AG08395 (cell line): ENCODE measurements at places on chromosomes 1 and 21.

- no peak for DNase-seq
Measured at GRCh38 chr1:75999034-75999433, 66.8 kb upstream of the ASB17 start.

DNA sequence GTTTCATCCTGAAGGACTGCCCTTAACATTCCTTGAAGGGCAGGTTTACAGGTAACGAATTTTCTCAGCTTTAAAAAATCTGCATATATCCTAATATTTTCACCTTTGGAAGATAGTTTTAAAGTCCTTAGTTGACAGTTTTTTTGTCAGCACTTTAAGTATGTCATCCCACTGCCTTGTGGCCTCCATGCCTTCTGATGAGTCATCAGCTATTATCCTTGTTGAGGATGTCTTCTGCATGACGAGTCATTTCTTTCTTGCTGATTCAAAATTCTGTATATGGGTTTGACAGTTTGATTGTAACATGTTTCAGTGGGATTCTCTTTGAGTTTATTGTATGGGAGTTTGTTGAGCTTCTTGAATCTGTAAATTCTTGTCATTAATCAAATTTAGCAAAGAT, 500.6 kb downstream of the DISC1 start:
- DNase-seq, result peak; percentile 77

DNA sequence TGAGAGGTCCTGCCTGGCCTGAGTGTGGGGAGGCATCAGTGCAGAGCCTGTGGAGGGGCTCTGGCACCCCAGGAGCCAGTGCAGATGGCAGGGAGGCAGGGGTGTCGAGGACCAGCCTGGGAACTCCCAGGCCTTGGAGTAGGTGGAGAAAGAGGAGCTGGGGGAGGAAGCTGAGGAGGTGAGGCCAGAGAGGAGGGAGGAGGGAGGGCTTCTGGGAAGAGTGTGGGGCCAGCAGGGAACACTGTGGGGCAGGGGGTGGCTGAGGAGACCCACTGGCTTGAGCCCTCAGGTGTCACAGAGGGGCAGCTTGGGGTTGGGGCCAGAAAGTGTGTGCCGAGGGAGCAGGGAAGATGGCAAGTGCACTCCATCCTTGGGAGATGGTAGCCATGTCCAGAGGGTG, 3.8 kb downstream of the COQ8A start:
- DNase-seq, result no peak

DNA sequence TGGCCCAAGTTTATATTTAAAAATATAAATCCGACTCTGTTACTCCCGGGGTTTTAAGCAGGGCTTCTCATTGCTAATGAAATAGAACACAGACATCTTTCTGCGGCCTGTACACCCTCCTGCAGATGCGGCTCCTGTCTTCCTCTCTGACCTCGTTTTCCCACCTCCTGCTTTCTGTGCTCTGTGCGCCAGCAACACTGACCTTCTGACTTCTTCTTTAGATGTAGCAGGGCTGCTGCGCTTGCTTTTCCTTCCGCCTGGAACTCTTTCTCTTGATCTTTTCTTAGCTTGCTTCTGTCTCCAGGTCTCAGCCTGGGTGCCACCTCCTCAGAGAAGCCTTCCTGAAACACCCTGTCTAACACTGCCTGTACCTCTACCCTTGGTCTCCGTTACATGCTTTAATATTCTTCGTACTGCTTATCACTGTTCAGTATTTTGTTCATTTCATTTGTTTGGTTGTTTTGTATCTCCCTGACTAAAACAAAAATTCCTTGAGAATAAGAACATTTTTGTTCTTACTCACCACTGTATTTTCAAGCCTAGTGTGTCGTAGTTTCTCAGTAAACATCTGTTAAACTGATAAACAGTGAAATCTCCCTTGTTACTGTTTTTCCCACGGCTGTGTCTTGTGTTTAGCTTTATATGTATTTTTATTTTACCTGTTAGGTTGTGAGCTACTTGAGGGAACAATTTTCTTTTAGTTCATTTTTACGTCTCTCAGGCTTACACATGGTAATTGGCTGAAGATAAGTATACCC, 79.0 kb downstream of the ST3GAL3 start:
- DNase-seq, result peak; percentile 23

DNA sequence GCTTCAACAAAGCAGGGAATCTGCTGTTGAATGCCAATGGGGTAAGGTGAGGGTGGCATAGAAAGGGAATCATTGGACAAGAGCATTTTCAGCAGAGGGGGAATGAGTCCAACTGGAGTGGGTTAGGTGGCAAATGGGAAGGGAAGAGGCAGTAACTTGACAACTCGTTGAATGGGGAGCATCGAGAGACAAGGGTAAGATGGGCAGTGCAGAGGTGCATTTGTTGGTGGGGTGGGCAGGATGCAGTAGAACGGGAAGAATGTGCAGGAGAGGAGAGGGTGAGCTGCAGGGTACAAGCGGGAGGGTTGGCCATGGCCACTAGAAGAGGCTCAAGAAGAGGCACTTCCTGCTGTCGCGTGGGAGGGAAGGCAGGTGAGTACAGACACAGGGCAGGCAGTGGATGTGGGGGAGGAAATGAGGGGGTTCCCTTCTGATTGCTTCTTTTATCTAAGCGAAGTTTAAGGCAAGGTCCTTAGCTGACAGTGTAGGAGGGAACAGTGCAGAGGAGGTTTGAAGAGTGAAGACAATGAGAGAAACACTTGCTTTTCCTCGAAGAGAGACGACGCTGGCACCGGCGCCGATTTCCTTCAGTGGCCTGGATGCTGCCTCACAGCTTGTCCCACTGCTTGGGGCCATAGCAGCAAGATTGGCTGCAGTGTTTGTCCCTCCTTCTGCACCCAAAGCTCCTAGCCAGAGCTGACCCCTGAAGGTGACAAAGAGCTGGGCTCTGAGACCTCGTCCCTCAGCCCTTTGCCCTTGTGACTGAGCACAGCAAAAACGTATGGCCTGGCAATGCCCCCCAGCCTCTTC, 3.2 kb upstream of the IKBKE start:
- no peak for DNase-seq

DNA sequence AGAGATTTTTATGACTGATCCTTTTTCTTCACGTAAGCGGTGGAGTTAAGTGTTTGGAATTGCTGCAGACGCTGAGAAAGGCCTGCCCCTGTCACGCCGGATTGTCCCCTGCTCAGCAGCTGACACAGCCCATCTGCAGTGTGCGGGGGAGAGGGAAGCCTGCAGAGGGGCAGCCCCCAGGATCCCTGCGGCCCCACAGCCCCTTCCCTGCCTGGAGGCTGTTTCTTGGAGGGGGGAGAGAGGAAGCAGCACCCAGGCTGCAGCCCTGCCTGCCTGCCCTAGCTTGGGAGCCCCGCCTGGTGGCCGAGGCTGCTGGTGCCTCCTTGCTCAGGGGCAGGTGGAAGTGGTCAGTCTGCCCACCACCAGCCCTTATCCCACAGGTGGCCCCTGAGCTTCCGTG, 50.7 kb downstream of the PRDM16 start:
- no peak for DNase-seq

GRCh38 chr21:46097336-46098293, at the start of gene COL6A2:
Gene COL6A2, plus strand, starts transcription at chr21:46098112.
- DNase-seq, result peak; percentile 80

DNA sequence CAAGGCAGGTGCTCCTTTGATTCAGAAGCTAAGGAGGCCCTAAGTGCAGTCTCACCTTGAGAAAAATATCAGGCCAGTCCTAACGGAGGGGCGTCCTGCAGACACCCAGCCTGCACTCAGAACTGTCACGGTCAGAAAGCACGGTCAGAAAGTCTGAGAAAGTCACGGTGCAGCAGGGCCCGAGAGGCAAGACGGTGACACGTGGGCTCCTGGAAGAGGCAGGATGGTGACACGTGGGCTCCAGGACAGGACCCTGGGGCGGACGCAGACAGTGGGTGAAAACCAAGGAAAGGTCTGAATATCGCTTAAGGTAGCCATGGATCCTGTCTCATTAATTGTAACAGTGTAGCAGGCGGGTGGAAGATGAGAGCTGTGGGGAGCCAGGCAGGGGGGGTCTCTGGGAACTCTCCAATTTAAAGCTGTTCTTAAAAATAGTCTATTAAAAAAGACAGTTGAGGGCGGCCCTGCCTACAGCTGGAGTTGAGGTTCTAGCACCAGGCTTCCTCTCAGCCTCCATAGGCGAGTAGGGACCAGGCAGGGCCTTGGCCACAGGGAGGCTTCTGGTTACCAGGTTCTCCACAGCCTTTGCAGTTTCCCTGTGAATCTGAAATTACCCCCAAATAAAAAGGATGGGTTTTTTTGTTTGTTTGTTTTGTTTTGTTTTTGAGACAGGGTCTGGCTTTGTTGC, 65.2 kb downstream of the FAAP20 start:
- no peak for DNase-seq

DNA sequence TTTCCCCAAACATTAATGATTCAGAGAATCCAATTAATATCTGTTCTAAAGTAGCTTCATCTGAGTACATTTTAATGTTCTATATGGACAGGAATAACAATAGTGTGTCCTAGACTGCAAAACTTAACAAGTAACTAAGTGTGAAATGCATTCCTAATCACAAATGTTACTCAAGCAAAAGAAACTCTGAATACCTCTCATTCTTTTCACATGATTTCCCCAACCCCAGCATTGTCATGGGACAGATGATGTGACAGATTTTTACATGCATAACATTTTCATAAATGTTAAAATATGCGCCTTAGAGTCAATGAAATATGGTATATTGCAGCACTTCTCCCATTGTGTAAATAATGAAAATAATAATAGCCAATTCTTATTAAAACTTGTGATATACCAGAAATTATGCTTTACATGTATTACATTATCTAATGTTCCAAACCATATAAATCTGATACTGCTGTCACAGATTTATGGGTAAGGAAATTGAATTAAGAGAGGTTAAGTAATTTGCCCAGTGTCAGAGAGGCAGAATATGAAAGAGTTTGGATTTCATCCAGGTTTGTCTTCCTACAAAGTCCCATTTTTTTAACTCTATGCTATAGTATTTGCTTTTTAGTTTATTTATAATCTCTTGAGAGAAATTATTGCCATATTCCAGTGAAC, 269.4 kb downstream of the LRRC7 start:
- no peak for DNase-seq

- peak; percentile 2 for DNase-seq
Measured at GRCh38 chr21:25005388-25005787, 601.9 kb downstream of the MRPL39 start.

- DNase-seq, result peak; percentile 34
Measured at GRCh38 chr1:52368383-52369172, 2.6 kb upstream of the CC2D1B start.

DNA sequence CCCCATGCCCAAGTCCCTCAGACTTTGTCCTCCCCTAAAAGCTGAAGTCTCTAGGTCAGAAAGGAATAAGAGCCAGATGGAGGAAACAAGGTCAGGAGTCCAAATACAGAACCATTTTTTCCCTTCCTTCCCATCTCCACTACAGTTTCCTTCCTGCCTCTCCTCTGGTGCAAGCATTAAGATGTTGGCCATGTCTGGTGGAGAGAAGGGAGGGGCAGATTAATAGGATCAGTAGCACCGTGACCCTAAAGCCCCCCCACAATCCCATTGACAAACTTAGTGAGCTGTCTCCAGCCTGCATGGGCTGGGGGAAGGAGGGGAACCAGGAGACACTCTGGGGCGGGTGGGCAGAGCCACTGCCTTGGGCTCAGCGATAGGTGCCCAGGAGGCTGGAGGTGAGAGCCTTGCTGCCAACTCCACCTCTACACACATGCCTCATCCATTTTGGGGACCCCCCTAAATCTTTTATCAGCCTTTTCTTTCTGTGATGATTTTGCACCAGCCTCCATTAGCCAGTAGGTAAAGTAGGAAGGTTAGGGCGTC, 59.8 kb downstream of the RHBG start:
- no peak for DNase-seq

- DNase-seq, result no peak
Measured at GRCh38 chr1:88661951-88662699, 21.9 kb upstream of the PKN2 start.

DNA sequence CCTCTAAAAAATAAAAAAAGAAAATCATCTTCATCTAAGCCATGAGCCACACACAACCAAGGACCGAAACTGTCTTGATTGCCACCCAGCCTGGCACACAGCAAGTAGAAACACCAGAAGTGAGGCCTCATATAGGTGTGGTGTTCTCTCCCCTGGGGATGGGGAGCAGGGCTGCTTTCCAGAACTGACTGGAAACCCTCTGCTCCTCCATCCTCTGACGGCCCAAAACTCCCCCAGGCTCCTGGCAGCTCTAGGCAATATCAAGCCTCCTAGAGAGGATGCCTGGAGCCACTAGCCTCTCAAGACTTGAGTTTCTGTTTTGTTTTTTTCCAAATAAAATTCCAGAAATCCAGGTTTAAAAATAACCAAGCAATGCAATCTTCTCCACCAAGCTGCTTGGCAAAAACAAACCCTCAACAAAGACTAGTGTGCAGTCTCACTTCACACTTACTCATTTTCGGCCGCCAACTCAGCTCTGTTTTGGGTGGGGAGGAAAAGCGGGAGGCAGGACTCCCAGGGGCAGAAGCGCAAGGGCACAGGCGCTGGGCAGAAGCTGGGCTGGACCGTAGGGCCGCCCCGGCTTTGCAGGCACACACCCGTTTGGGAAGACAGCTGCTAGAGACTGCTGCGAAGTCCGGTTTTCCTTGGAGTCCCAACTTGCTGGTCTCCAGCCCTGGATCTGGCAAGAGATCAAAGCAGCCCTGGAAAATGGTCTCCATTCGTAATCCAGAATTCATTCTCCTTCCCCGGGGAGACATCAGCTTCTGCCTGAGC, 78.2 kb upstream of the CAPZB start:
- DNase-seq, result peak; percentile 75

GRCh38 chr1:157646144-157646543, 48.3 kb upstream of the FCRL4 start:
- DNase-seq, result no peak

DNA sequence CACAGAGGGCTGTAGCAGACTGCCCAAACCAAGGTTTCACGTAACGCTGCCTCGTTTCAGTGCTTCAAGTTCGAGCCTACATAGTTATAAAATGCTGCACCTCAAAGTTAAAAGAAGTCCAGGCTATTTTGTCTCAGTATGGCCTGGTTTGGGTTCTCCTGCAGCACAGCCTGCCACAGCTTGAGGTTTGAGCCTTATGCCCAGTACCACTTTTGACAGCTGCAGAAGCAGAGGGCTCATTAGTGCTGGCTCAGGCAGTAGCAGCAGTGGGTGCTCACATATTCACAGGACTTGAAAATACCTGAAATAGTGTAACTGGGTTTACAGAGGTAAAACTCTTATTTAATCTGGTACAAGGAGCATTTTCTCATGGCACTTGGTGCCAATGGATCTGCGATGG, 15.3 kb downstream of the SPATA46 start:
- no peak for DNase-seq

DNA sequence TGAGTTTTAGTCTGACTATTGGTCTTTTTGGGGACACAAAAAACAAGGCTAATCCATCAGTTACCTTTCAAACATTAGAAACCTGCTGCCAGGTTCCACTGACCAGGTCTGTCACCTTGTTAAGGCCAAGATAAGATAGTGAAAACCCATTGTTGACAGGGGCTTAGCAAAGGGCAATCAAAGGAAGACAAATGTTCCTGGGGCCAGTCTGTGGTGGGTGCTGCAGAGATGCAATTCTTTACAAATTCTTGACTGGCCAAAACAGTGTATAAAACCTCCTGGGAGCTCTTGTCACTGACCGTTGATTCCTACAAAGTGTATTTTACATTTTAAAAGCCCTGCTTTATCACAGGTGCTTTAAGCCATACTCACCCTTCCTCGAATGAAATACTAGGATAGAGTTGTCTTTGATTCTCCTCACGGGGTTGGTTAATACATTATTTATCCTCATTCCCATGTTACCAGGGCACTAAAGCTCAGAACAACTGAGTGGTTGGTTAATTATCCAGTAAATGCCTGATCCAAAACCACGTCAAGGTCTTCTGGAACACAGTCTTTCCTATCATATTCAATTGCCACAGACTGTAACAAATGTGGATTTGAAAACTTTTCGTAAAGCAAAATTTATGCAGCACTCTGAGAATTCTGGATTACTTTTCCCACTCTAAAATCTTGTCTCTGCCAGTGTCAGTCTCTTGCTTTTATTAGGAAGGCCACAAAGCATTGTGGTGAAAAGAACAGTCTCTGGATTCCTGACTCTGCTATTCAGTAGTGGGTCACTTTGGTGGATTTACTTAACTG, 77.2 kb downstream of the NRIP1 start:
- no peak for DNase-seq
